ENCODE measurements at places on chromosomes 3 and 15.

DNA sequence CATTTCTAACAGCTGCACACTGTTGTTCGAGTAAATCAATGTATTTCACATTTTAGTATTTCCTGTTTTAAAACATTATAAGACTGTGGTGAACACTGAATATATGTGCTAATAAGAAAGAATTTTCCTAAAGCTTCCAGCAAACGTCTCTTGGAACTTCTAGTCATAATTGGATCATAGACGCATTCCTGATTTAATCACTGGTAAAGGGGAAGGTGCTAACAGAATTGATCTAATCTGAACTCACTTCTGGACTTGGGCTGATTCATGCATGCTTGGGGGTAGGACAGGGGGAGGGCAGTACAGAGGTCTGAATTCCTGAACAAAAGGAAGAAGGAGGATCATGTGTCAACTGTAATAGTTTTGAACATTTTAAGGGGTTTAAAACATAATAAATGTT lies 7.3 kb upstream of the LEKR1 start:
- no peak for DNase-seq

DNA sequence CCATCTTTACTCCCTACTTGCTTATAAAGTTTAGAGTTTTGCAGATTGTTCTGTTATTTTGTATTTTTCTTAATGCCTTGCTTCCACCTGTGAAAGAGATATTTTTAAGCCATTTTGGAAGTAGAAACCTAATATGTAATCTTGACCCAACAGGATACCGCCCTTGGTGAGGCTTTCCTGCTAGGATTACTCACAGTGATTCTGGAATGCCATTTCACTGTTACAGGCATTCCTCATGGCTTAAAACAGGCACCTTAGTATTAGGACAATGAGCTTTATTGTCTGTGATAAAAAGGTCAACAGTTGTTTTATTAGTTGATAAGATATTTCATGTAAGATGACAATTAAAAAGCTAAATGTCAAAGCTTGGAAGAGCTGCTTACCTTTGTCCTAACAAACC lies 58.2 kb downstream of the PHLDB2 start:
- DNase-seq = no peak

DNA sequence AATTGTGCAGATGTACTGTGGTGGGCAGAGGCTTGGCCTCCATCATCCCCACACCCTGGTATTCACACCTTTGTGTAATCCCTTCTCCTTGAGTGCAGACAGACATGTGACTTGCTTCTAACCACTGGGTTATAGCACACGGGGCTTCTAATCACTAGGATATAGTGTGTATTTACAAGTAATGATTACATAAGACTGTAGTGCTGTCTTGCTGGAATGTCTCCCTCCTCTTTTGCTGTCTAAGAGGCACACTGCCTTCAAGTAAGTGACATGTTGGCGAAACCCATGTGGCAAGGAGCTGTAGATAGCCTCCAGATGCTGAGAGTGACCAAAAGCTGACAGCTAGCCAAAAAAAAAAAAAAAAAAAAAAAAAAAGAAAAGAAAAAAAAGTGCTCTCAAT lies 542.7 kb upstream of the MDFIC2 start:
- DNase-seq = no peak

DNA sequence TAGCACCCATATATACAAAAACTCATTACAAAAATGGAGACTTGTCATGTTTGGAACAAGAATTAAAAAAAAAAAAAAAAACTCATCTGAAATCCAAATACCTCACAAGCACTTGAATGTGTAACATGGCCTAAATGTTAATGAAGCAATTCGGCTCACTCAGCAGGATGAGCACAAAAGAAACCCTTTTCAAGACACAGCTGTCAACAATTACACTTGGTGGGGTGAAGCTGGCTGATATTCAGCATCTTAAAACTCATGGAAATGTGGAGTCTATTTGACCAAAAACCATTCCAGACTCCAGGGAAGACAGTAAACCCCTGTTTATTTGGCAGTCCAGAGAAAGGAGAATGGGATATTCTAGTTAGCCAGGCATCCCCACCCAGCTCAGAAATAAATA lies 205.4 kb upstream of the TSC22D2 start:
- DNase-seq = no peak

- no peak for DNase-seq
Observed at GRCh38 chr3:85560088-85560785, 601.4 kb downstream of the CADM2 start.

GRCh38 chr3:30084316-30084715 lies 522.1 kb upstream of the TGFBR2 start:
- no peak for DNase-seq

GRCh38 chr3:73530022-73530396 lies 94.7 kb downstream of the PDZRN3 start:
- no peak for DNase-seq

DNA sequence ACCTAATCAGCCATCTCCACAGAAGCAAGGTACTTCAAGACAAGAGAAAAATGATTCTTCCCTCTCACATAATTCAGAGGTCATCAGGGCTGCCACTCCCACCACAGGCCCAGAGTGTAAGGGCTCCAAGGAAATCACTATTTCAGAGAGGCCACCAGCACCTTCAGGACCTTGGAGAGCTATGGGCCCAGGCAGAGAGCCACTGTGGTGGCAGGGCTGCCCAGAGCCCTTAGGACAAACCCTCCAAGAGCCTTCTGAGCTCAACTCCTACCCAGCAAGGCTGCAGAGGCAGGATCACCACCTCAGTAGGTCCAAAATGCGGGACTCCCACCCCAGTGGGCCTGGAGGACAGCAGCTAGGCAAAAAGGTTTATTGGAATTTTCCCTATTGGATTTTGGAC lies 17.9 kb upstream of the FAN1 start:
- DNase-seq = no peak

DNA sequence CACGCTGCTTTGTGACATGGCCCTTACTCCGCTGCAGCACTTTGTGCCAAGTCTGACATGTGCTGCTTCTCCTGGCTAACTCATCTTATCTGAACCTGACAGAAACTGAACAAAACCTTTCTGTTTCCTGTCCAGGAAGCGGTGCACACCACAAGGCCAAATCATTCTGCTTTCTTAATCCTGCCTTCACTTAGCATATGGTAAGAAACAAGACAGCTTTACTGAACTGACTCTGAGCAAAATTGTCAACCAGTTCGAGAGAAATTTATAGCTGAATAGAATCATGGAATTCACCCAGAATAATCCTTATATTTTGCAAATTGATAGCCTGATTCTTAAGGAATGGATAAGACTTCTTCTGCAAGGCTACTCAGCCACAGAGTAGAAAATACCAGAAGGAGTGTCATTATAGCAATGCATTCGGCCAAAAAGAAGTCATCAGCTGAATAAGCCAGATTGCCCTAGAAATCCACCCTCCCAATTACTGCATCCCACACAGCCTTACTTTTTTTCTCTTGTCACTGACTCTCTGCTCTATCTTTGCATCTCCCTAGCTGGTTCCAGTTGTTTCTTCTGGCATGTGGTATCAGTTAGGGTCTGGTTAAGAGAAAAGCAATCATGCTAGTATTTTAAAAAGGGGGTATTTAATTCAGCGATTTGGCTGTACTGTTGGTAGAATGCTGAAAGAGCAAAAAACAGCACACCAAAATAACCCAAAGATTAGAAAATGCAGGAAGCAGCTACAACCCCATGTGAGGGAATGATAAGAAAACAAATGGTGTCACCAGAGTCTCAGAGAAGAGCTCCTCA lies 41.6 kb upstream of the STRIT1 start:
- DNase-seq = no peak

- no peak for DNase-seq
Observed at GRCh38 chr3:117553461-117553860, 843.9 kb downstream of the TUSC7 start.

DNA sequence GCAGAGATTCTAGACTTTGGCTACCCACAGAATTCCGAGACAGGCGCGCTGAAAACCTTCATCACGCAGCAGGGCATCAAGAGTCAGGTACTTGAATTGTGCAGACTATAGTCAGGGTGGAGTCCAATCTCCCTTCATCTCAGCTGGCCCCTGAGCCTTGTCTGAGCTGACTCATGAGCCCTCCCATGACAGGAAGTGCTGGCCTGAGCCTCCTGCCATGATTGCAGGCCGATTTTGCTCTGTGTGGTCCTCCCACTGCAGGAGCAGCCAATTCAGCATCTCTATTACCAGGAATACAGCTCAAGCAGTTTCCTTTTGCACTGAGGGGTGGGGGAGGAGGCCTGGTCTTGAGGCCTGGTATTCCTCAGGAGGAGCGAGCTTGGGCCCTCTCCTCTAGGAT lies 5.5 kb downstream of the AP2M1 start:
- DNase-seq = no peak

DNA sequence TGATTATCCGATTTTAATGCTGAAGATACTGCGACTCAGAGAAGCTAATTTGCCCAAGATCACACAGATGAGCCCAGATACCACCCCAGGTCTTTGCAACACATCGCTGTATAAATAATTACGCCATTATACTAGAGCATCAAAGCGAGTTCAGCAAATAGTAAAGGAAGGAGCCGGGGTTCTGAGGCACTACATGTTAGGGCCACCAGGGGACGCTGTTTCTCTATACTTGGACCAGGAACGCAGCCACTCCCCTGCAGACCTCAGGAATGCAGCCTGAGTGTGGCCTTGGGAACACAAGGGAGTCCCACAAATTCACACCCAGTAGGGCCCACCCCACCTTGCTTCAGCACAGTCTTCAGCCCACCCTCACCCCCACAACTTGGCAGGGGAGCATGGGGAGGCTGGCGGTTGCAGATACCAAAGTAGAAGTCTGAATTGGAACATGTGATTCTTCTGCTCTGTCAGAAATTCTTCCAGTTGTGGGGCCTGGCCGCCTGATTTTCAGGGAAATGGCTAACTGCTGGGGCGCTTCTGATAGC lies 57.8 kb upstream of the RYK start:
- DNase-seq = peak; percentile 67

GRCh38 chr3:188310270-188310710 lies 156.3 kb downstream of the LPP start:
- no peak for DNase-seq

DNA sequence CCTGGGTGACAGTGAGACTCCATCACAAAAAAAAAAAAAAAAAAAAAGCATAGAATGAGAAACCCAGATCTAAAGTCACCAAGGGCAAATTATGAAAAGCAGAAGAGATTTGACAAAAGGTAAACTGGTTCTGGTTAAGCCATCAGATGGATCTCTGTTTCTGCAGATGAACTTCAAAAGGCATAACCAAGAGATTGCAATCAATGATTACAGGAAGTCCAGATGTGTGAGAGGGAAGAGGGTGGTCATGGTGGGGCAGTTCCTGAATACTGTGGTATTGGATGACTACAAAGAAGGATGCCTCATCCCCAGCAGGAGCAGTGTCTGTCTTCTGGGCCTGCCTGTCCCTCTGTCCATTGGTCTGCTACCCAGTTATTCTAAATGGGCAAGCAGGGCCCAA lies 3.8 kb downstream of the P4HTM start:
- DNase-seq = no peak

- no peak for DNase-seq
Observed at GRCh38 chr3:126780666-126781065, 76.6 kb downstream of the CHCHD6 start.

GRCh38 chr3:194851254-194851653 lies 165.6 kb downstream of the FAM43A start:
- no peak for DNase-seq

- no peak for DNase-seq
Observed at GRCh38 chr3:119413603-119414280, 49.7 kb downstream of the TMEM39A start.

DNA sequence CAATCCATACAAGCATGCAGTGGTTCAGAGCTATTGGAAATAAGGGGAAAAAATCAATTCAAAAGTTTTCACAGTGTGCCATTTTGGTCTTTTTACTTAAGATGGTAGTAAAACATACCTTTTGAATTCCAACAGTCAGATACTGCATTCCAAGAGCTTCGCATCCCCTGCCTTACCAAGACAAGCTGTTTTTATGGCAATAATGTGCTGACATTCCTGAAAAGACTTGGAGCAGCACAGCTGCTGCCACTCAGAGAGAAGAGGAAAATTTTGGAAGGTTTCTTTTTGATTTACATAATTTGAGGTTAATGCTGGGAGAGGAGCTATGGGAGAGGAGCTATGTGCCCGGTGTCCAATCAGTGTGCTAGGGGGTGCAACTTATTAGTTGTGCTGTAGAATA lies 148.3 kb downstream of the FEZF2 start:
- no peak for DNase-seq

DNA sequence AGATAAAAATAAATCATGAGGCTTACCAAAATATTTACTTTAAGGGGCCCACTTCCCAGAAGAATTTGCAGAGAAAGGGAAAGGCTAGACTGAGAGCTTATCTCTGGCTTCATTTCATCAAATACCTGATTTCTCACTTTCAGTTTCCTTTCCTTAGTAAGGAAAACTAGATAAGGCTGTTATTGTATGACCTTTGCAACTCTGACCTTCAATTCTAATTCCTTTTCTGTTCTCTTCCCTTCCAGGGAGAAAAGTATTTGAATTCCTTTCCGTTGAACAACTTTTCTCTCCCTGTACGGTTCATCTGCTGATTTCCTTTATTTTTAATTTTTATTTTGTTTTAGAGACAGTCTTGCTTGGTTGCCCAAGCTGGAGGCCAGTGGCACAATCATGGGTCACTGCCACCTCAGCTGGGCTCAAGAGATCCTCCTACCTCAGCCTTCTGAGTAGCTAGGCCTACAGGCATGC lies 7.1 kb upstream of the PXK start:
- no peak for DNase-seq

DNA sequence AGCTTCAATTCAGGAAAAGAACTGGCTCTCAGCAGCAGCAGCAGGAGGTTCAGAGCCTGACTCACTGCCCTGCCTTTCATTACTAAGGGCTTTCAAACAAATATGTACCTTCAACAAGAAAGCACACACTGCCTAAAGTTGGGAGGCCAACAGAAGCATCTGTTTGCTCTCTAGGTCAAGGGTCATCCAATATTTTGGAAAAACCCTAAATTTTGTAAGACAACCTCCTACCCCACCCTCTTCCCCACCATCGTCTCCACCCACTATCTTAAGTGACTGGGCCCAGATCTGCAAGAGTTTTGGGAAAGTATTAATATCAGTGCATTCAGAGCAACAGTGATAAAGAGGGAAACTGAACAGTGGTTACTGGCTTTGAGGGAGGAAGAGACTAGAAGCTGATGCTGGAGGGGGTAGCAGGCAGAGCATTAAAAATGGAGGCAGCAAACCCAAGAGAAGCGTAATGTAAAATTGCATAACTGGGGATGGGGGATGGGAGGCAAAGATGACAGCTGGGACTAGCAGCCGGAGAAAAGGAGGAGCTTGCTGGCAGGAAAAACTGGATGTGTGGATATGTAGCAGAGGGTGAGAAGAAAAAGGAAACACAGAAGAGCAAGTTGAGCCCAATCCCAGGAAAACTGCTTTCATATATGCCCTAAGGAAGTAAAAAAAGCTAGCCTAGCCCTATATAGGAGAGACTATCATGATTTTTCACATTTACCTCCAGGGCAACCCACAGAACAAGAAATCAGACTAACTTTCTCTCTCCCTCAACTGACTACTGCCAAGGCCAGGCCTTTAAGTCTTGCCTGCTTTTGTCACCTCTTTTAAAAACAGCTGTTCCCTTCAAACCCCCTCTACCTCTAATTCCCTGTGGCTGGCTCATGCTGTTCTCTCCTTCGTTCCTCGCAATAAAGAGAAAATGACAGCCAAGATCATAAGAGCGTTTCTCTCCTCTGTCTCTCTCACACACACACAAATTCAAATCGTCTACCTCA lies 31.4 kb downstream of the NPTN start:
- DNase-seq = no peak

Measured in stimulated activated CD4-positive, alpha-beta T cell treated with anti-CD3 and anti-CD28 coated beads, Interleukin-4, amount 100 ng/mL, for 4 hours (primary cell).